ENCODE measurements at places on chromosomes 3 and 15.

DNA sequence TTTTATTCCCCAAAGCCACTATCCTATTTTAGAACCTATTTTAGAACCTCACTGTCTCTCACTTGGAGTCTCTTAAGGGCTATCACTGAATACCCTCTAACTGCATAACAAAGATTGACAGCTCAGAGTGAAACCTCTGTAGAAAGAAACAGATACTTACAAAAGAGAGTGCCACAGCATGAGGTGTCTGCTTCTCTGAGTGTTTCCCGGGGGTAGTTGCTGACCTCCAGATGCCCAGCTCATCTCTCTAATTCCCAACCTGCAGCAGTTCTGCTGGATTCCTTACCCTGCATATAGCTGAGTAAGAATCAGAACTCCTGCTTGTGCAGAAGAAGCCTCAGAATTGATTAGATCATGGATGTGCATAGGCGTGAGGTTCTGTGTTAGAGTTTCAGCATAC, 34.5 kb downstream of the P3H2 start:
- no peak for DNase-seq

DNA sequence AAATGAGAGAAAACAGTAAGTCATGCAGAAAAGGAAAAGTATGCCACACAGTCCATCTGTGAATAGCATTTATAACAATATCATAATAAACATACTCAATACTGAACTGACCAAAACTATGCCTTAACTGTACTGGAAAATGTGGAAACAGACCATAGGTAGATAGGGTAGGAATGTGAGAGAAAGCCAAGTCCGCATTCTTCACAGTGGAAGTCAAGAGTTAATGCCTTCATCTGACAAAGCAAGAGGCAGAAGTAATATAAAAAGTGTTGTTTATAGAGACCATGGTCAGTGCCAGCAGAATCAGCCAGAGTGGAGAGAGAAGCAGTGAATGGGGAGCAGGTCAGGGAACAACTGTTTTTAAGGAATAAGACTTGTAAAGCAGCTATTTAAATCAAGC, 52.3 kb downstream of the KBTBD12 start:
- DNase-seq, result no peak

GRCh38 chr3:4656626-4657328, 163.6 kb downstream of the ITPR1 start:
- no peak for DNase-seq

DNA sequence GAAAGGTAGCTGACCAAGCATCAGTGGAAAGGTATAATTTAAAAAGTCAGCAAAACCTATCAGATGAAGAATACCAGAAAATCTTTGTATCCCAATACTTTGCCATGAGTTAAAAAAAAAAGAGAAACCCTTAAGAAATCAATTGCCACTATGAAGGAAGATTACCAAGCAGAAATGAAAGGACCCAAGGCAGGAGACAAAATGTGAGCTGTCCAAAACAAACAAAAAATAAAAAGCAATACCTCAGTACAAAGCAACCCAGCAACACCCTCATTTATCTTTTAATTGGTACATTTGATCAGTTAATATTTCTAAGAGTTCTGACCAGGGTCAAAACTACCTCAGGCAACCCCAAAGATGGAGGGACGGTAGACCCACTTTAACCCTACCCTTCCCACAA, 65.3 kb downstream of the MOBP start:
- no peak for DNase-seq

DNA sequence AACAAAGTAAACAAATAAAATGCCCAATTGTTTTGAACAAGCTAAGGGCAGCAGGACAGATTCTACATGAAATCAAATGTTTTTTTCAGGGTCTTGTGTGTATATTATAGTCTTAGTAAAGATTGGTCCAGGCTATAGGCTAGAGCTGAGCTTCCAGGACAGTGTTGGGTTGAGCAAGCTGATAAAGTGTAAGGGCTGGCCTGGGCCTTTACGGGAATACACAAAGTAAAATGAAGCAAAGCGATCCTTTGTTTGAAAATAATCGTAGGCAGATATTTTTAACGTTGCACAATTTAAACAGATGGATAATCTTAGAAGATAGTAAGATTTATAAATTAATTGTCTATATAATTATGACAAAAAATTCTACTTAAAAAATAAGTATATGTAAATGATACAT, 1204.6 kb downstream of the OTOL1 start:
- DNase-seq, result no peak

DNA sequence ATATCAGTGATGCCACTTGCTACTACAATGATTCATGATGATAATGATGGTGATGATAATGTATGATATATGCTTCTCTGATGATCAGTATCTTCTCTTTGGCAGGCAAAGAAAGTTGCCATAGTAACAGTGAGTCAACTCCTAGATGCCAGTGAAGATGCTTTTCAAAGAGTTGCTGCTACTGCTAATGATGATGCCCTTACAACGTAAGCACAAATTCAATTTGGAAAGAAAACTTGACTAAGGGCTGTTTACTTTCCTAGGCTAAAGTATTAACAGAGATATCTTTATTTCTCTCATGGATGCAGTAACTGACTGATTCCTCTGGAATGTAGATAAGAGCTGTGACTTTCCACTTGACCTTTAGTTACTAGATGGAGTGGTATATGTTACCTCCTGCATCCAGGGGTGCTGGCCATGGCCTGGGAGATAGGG, 27.8 kb downstream of the ADGRG7 start:
- no peak for DNase-seq

- DNase-seq, result no peak
Observed at GRCh38 chr3:64221571-64222257, 3.6 kb downstream of the PRICKLE2 start.

DNA sequence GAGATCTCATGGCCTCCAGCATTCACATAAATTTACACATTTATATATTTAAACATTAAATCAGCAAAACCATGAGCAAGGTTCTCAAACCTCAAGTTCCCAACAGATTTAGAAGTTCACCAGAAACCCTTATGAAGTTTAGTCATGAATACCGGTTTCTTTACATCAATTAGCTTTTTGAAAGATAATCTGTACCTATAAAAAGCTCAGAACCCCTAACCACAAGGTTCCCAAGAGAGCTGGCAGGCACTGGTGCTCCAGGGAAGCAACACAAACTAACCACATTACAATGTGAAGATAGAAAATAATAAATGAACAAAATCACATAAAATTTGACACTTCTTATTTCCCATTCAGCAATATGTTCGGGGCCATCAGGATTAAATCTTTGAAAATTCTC, 150.9 kb downstream of the FBN1 start:
- no peak for DNase-seq

- DNase-seq, result no peak
Observed at GRCh38 chr15:72033711-72034110, 84.2 kb downstream of the MYO9A start.

DNA sequence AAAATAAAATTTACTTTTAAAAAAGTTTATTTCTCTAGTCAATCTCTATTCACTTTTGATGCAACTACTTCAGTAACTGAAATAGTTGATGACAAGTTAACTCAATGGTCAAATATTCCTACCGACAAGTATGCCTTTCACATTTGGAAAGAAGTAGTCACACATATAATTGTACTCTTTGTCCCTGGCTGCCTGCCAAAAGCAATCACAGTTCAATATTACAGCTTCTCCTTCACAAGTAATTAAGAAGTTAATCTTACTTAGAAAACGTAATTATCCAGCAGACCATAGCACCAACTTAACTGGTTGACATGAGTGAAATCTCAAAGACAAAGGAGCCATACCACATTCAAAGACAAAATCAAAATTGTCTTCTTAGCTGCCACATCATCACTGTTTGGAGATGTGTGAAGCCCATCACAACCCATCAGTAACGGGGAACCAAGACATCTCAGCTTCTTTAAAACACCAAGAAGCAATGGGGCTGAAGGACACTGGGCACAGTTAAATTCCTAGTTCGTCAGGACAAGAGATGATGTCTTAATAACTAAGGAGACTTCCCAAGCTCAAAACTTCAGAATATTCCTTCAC, 86.1 kb downstream of the PLCH1 start:
- DNase-seq, result no peak

DNA sequence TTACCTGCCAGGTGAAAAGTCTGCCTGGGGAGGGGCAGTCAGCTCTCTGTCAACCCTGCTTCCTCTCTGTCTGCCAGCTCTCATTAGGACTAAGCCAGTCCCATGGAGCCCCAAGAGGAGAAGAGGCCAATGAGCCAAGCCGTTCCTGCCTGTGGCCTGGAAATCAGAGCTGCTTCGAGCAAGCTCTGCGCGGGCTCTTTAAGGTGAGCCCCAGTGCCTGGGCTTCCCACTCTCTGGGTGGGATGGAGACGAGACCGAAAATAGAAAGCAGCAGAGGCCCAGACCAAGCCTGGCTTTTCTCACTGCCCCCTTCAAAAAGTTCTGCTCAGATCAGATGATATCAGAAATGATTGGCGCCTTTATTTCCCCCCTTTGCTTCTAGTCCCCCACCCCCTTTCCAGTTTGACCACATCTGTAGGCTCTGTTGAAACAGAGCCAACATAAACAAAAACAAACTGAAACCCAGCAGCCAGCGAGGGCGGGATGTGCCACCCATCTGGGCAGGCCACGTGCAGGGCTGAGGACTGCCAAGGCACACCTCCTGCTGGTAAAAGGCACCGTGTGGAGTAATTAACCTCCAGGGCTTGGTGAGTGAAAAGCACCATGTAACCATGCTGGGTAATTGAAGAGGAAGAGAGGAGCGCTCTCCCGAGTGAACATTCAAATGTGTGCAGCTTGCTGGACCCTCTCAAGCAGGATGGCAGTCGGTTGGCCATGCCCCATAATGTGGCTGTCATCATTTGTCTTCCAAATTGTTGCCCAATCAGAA, 471.0 kb upstream of the PROK2 start:
- no peak for DNase-seq

DNA sequence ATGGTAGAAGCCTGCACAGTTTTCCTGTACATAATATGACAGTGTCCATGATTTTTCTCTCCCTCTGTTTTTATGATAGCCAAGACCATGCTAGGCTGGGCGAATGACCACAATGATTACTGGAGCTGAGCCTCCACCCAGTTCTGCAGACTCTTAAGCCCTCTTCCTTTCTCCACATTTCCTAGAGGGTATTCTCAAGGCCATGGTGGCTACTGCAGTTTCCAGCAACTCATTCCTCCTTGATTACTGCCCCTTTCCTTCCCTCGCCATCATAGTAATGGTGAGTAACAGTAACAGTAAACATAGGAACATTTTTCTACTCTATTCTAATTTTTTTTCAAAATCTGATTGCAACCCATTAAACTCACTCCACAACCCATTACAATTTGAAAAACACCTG, 20.2 kb downstream of the TNIK start:
- DNase-seq, result no peak

DNA sequence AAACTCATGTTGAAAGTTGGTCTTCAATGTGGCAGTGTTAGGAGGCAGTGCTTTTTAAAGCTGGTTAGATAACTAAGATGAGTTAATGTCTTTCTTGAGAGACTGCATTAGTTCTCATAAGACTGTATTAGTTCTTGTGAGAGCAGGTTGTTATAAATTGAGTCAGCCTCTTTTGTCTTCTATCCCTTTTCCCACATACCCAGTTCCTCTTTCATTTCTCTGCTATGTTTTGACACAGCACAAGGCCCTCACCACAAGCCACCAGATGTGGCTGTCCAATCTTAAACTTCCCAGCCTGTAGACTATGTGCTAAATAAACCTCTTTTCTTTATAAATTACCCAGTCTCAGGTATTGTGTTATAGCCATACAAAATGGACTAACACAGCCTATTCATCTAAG, 94.6 kb upstream of the SNTN start:
- no peak for DNase-seq

DNA sequence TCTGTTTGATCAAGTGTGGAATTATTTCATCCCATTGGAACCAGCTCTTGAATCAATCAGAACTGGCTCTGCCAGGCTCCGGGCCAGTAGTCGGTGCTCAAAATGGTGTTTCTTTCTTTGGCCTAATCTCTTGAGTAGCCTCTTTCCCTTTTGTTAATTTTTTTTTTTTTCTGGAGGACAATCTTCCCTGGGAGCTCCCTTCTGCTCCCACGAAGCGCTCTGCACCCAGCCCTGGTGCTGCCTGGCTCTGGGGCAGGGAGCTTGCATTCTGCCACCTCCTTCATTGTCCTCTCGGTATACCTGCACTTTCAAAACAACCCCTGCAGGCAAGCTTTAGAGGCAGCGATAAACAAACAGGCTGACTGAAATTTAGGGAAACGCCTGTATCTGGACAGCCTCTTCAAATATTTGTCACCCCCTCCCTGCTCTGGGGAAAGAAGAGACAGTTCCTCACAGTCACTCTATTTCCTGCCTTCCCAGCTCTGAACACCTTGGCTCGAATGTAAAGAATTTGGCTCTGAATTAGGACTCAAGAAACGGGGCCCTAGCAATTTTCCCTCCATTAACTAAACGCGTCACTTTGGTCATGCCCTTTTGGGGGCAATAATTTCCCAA, 1.1 kb upstream of the THSD4 start:
- DNase-seq, result no peak

GRCh38 chr3:188196232-188196990, 42.5 kb downstream of the LPP start:
- no peak for DNase-seq

Measured in Panc1 (cell line).